ENCODE measurements at places on chromosomes 7 and 10.

GRCh38 chr10:66259836-66260235 is 666.0 kb upstream of the LRRTM3 start:
- peak; percentile 75 for DNase-seq

DNA sequence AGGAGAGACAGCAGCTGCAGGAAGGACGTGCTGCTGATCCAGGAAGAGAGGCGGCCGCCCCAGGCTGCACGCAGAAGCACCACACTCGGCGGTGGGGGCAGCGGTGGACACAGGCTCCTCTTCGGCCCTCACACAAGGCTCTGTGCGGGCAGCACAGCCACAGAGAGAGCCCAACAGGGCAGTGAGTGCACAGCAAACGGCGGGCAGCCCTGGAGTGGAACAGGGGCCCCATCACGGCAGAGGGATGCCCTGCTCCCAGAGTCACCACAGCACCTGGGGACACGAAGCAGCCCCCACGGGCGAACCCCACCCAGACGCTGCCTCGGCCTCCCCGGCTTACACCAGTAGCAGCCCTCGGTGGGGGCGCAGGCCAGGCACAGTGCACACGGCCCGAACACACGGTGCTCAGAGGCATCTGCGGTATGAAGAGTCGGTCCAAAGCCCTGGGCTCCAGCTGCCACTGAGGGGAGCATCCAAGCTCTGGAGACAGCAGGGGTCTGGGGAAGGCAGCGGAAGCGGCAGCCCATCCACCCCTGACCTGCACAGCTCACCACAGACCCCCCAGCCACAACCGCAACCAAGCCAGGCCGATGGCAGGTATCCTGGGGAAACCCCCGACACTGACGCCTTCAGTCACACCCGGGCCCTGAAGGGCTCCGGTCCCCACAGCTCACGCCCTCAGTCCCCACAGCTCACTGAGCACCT is 16.8 kb downstream of the NUDT1 start:
- DNase-seq = no peak

GRCh38 chr7:123533929-123534382 is 439 bp downstream of the IQUB start:
- DNase-seq = no peak

DNA sequence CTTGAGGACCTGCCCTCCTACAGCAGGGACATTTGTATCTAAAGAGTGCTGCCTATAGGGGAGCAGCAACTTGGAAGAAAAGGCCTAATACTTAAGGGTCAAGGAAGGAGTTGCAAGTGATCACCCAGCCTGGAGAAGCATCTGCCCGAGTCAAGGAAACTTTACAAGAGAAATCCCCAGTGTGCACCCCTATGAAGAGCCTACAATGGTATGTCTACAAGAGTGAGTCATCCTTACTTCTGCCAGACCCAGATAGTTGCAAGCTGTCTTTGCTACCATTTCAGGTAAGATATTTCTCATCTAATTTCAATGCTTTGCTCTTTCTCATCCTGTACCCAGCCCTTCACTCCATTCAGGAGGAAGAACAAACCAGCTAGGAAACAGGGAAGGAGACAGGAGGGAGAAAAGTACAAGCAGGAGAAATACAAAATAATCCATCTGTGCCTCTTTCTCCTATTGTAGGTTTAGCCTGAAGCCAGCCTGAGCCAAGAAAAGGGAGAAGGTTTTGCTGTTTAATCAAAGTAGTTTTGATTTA is 34.4 kb upstream of the AGR3 start:
- DNase-seq = peak; percentile 54

DNA sequence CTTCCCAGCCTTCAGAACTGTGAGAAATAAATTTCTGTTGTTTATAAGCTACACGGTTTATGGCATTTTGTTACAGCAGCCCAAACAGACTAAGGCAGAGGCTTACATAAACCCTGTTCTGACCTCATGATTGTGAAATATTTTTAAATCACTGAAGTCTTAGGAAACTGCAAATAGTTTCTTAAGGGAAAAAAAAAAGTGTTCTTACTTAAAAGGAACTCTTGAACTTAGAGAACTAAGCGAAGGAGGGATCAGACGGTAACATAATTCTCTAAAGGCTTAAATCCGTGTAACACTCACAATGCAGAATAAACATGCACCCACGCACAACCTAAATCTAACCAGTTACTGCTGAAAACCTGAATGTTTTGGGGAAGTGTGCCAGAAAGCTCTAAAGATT is 749.1 kb upstream of the LRRTM3 start:
- peak; percentile 85 for DNase-seq

GRCh38 chr7:155358066-155358947 is 60.6 kb downstream of the INSIG1 start:
- peak; percentile 61 for DNase-seq

GRCh38 chr10:62231371-62231770 is 37.3 kb downstream of the RTKN2 start:
- no peak for DNase-seq

DNA sequence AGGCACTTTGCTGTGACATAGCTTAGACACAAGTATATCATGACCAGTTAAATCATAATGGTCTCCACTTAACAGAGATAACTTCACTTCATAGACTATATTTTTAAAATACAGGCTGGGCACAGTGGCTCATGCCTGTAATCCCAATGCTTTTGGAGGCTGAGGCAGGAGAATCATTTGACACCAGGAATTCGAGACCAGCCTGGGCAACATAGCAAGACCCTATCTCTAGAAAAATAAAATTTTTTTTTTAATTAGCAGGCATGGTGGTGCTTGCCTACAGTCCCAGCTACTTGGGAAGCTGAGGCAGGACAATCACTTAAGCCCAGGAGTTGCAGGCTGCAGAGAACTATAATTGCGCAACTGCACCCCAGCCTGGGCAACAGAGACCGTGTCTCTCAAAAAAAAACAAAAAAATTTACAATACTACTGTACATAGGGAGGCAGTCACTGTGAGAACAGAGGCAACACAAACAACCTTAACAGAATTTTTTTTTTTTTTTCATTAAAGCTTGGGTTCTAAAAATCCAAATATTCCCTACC is 105.1 kb downstream of the USP6NL start:
- DNase-seq = no peak

GRCh38 chr7:157522954-157523353 is 186.2 kb downstream of the DNAJB6 start:
- DNase-seq = no peak

DNA sequence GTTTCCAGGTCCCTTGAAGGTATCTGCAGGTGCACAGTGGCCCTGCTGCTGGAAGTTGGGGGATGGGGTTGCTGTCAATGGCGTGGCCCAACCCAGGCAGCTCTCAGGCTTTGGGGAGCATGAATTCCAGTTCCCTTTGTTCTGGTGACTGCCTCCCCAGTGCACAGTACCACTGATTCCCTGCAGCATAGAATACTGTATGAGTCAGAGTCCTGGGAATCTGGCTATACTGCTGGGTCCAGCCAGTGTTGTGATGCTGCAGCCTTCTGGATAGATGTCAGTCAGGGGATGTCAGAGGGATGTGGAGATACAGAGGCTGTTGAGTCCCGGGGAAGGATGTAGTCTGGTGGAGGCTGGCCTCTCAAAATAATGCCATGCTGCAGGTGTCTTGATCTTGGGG is 99.3 kb downstream of the LANCL2 start:
- DNase-seq = no peak

DNA sequence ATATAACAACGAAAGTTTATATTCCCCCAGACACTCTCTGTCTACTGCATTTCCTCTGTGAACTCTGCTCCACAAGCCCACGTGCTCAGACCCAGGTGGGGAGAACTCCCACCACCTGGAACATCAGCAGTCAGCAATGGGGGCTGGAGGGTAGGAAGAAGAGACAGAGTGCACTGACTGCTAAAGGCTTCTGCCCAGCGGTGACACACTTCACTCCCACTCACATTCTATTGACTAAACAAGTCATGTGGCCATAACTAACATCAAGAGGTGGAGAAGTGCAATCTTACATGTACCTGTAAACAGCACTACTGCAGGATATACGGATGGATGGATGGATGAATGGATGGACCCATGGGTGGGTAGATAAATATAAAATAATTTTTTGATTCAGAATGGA is 122.2 kb downstream of the MPP7 start:
- no peak for DNase-seq

GRCh38 chr10:56771343-56771742 is 410.3 kb upstream of the ZWINT start:
- no peak for DNase-seq

GRCh38 chr7:158077934-158078910 is 509.4 kb downstream of the PTPRN2 start:
- DNase-seq = no peak

DNA sequence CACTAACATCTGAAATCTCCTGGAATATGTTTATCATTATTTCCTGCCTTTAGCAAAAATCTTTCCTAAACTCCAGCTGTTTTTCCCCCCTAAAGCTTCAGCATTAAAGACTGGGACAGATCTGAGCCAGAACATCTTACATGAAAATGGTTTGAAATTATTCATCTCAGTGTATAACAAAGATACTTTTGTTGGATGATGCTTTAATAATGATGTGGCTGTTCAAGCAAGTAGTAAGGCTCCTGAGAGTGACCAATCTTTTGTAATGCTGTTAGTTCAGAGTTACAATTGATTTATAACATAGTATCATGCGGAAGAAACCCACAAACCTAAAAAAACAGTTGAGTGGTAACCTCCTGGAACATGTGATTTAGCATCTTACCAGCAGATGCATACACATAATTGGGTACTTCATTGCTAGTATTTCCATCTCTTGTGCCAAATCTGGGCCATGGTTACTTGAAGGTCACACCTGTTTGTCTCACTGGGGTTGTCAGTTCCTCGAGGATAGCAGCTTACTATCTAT is 1.5 kb downstream of the BZW2 start:
- no peak for DNase-seq

DNA sequence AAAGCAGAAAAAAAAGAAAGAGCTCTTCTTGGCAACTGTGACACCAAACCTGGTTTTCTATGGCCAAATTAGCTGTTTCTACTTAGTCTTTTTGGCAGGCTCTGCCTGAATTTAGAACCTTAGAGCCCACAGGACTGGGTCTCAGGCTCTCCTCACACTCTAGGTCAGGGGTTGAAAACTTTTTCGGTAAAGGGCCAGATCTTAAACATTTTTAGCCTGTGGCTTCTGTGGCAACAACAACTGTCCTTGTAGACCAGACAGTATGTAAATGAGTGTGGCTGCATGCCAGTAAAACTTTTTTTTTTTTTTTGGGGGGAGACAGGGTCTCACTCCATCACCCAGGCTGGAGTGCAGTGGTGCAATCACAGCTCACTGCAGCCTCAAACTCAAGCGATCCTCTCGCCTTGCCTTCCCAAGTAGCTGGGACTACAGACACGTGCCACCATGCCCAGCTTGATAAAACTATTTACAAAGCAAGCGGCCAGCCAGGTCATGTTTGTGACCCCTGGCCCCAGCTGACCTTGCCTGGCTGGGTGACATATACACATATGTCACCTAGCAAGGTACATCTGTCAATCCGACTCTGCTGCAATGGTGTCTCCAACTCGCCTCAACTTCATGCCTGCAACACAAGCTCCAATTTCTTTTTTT is 17.4 kb downstream of the KPNA7 start:
- DNase-seq = peak; percentile 51

GRCh38 chr10:33211106-33211878 is 123.2 kb downstream of the NRP1 start:
- DNase-seq = peak; percentile 13

DNA sequence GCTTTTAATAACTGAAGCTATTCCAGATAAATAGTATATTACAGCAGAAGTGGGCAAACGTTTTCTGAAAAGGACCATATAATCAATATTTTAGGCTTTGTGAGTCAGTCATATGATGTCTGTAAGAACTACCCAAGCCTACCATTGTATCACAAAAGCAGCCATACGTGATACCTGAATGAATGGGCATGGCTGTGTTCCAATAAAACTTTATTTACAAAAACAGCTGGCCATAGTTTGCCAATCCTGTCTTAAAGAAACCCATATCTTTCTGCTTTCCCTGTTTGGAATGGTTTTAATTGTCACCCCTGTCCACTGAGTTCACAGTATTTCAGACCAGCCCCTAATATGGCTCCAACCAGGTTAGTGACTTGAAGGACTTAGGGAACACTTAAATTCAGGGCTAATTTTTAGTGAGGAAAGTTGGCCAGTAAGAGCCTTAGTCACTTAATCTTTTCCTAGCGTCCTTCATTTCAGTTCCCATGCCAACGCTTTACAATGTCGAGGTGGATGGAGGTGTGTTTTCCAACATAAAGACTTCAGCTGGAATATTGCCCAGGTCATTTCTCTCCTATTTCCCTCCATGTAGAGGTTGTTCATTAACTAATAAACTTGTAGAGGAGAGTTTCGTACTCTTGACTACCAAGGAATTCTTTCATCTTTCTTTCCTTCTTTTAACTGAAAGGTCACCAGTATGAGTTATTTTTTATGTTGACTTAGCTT is 184.5 kb downstream of the TRIL start:
- DNase-seq = no peak

GRCh38 chr7:104655592-104655991 is 327.2 kb downstream of the LHFPL3 start:
- DNase-seq = no peak

GRCh38 chr7:47049234-47049774 is 532.6 kb downstream of the TNS3 start:
- DNase-seq = no peak

DNA sequence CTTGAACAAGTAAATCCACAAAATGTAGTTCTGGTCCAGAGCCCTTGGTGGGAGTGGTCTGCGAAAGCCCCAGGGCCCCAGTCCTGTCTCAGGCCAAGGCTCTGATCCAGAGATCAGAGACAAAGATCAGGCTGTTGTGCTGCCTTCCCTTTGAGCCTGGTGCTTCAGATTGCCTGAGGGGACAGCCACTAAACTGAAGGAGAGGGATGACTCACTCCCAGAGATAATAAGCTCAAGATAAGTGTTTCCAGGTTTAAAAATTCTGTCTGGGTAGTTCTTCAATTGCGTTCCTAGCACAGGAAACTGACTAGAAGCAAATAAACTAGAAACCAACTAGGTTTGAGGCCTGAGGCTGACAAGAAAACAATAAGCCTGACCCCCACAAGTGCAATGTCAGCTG is 190.2 kb downstream of the RAMP3 start:
- DNase-seq = no peak

All from MV-4-11 (cell line).